ENCODE measurements at places on chromosomes 7 and 10.

GRCh38 chr7:131897790-131898165, 341.4 kb upstream of the PODXL start:
- no peak for DNase-seq

DNA sequence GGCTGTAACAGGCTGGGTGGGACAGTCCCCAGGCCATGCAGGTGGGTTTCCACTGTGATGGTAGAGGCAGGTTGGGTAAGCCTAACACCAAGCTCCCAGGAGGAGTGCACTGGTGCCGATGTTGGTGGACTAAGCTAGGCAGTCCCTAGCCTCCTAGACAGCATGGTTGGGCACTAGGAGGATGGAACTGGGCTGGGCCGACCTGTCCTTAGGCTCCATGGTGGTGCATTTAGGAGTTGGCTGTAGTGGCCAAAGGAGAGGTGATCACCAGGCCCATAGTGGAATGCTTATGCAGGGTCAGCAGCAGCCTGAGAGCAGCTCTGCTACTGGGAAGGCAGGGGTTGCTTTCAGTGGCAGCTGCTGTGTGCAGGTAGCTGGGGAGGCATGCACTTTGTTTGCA, 247.7 kb upstream of the CNTNAP2 start:
- DNase-seq: no peak

GRCh38 chr10:100895896-100896295, 16.9 kb upstream of the SLF2 start:
- no peak for DNase-seq

DNA sequence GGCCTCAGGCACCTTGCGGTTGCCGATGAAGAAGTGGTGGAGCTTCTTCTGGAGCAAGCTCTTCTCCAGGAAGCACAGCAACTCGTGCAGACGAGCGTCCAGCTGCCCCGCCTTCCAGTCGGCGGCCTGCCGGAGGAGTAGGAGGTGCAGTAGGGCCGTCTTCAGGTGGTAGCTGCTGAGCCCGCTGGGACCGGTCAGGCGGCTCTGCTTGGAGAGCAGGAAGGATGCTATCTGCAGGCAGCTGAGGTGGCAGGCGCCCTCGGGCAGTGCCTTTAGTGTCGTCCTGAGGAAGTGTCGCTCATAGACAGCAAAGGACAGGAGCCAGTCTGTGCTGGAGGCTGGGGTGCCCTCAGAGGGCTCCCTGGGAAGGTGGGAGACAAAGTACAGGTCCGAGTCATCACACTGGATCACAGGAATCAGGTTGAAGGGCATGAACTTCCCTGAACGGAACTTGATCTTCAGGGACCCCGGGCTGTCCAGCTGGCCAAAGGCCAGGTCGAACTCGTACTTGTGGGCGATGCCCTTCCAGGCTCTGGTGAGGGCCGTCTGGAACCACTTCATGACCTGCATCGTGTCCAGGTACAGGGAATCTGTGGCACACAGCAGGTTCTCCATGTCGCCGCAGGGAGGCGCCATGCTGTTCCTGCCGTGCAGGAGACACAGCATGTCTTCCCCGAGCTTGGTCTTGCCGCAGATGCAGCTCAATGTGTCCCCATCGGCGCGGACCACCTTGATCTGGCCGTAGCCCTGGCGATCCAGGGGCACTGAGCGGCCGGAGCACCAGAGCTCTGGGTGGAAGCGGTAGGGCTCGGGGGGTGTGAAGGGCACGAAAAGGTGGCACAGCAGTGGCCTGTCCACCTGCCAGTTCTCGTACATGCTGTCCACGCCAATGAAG, 23.4 kb downstream of the ITPRIP start:
- DNase-seq: no peak

DNA sequence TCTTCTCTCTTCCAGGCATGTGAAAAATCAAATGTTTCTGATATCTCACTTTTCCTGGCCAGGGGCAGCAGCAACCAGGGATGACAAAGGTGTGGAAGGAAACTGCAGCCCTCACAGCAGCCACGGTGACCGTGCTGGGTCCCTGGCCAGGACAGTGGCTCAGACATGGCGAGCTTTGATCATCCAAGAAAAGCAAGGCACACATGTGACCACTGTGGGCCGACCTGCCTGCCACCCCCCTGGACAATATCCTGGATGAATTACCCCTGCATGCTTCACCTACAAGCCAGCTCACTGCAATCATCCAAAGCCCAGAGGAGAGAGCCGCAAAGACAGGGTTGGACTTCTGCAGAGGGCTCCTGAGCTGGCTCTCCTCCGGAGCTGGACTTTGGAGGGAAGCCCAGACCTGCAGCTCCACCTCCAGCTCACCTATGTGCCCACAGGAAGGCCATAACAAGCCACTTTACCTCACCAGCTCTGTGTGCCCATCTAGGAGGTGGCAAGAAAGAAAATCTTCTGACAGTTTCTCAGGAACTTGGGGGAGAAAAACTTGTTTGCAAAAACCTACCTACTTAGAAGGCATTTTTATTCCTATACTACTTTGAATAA, 2.7 kb downstream of the CHST15 start:
- no peak for DNase-seq
